ENCODE measurements at places on chromosomes 7 and 10.

GRCh38 chr7:776381-776780 lies 49.3 kb upstream of the PRKAR1B start:
- no peak for DNase-seq

GRCh38 chr10:123018531-123018930 lies 9.7 kb downstream of the ACADSB start:
- DNase-seq = no peak

- DNase-seq = no peak
Measured at GRCh38 chr7:2817456-2817855, 26.7 kb downstream of the GNA12 start.

DNA sequence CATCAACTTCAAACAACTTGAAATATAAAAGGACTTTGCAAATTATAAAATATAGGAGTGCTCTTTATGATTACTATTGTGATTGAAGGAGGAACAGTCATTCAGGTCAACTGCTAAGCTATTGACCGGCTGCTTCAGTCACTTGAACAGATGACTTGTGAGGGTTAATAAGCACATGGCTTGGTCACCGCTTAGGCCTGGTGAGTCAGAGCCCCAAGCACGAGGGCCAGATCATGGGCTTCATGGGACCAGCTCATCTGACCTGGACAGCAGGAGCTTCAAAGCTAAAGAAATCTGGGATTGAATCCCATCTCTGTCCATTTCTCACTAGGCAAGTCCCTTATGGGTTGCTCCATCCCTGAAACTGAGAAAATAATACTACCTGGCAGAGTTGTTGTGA lies 60.4 kb upstream of the ADO start:
- DNase-seq = no peak

GRCh38 chr7:22832401-22832800 lies 9.8 kb upstream of the TOMM7 start:
- DNase-seq = no peak

DNA sequence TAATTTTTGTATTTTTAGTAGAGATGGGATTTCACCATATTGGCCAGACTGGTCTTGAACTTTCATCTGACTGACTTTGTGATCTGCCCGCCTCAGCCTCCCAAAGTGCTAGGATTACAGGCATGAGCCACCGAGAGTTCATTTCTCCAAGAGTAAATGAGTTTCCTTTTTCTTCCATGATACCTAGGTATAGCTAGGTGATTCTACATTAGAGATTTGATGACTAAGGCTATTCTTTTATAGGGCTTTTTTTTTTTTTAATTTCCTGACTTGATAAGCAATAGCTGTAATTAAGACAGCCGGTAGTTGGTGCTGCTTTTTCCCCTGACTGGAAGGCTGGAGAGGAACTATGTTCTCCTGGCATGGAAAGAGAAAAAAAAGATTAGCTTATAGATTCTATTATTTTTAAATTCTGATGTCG lies 3.3 kb downstream of the PTPN12 start:
- DNase-seq = no peak

All from activated gamma-delta T cell treated with anti-CD3 and anti-CD28 coated beads, Interleukin-2, amount 50 U/mL, for 16 hours (primary cell).